Dorsolateral prefrontal cortex (tissue), 122 donors: ENCODE measurements at places on chromosomes 7 and 10. TPM values are rescaled to one million over a fixed set of nuclear protein-coding genes. Genes with fewer than 3 reads are reported as not detected.

GLI3 gene
- total RNA-seq, result 36.9 TPM

TUBB8 gene
- total RNA-seq, result 0.56 TPM

BMPR1A gene
- 28.3 TPM for total RNA-seq

HERPUD2 gene
- total RNA-seq, result 39.7 TPM
